ENCODE measurements at places on chromosomes 12 and 14.
A peak's percentile ranks its signal among the peaks of the same experiment; 100 is the strongest.

GRCh38 chr12:12549426-12549825 lies 13.2 kb downstream of the DUSP16 start:
- no peak for DNase-seq

- no peak for DNase-seq
These were observed 22.9 kb downstream of the WNT5B start for GRCh38 chr12:1651946-1652345.

- no peak for DNase-seq
These were observed 74.9 kb downstream of the PAWR start for GRCh38 chr12:79615596-79616560.

DNA sequence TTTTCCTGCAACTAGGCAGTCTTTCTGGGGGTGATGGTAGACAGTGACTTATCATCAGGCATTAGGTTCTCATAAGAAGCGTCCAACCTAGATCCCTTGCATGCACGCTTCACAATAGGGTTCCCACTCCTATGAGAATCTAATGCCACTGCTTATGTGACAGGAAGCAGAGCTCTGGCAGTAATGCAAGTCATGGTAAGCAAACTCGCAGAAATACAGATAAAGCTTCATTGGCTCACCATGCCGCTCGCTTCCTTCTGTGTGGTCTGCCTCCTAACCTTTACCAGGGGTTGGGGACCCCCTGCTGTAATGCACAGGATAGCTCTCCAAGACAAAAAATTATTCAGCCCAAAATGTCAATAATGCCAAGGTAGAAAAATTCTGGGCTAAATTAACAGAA lies 864.2 kb downstream of the TRHDE start:
- DNase-seq, result no peak

- DNase-seq, result no peak
These were observed 40.0 kb upstream of the PNMA1 start for GRCh38 chr14:73753887-73754795.

- DNase-seq, result no peak
These were observed 46.1 kb upstream of the DLK1 start for GRCh38 chr14:100680439-100681051.

DNA sequence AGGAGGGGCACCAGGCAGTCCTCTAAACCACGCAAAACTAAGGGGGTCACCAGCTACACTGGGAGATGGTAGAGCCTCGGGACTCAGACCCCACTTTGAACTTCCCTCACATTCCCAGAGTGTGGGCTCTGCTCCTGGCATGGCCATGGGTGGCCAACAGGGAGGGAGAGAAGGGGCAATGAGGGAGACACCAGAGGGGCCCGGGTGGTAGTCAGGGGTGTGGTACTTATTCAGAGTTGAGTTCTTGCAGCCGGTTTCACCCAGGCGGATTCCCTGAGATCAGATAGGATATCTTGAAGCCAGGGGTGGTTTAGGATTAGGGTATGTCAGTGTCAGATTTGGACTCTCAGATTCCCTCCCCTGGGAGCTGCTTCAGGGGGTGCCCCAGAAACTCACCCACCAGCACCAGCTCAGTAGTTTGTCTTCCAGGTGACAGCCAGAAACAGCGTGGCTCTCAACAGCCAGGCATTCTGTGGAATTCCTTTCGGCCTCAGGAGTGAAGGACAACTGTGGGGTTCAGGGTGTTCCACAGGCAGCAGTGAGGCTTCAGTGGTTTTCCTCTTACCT lies 56.0 kb downstream of the ELK3 start:
- DNase-seq, result no peak

DNA sequence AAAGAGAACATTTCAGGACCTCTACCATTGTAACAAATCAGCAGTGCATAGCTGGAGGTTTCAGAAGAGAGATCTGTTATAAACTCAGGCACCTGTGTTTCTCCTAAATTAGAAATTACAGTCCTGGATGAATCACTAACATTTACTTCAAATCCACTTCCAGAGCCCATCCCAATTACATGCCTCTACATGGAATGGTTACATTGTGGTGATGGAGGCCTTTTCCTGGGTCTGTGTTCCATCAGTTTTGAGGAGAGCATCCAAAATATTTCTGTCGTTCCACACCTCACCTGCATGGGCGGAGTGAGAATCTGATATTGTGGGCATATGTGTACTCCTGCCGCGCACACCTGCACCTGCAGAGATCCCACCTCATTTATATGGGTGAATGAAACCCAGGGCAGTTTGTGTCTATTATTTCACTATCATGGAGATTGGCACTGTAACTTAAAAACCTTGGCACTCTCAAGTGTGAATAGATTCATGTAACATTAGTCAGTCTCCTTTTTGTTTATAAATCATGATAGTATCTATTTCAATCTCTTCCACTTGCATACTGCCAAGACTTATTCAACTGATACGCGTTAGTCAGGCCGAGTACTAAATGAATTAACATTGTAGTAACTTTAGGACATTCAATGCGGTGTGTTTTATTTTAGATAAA lies 215.1 kb upstream of the FAR2 start:
- no peak for DNase-seq

DNA sequence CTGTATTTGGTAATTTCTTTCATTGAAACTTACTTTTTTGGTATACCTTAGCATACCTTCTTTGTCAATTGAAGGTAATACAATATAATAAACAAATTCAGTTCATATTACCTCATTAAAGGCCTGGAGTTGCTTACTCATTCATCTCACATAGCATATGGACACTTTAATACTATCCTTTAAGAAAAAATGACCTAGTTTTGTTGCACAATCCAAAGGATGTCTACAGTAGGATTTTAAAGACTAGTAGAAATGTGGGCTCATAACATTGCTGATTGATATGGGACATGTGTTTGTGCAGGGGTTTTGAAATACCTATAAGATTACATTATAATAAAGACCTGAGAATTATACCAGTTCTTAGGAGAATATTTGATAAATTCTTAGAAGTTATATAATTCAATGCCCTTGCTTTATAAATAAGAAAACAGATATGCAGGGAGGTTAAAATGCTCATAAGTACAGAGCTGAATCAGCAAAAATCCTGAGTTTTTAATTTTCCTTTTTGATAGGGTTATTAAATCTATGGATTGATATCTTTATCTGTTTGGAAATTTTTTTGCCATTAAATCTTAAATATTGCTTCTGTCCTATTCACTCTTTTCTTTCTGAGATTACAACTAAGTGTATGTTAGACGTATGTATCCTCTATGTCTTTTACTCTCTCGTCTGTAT lies 352.1 kb downstream of the ATP23 start:
- no peak for DNase-seq

DNA sequence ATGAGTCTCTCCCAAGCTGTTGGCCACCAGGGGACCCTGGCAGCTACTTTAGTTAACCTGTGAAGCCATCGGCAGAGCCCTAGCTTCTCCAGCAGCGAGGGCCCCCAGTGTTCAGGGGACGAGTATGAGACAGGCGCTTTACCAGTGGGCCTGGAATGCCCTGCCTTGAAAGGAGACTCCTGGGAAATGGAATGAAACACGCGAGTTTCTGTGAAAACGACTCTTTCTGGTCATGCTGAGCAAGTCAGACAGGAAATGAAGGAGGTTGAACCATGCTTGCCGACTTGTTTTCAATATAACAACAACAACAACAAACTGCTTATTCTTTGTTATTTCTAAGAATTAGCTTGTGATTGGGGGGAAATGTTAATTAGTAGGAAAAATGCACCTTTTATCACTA lies 42.9 kb downstream of the SFSWAP start:
- no peak for DNase-seq

DNA sequence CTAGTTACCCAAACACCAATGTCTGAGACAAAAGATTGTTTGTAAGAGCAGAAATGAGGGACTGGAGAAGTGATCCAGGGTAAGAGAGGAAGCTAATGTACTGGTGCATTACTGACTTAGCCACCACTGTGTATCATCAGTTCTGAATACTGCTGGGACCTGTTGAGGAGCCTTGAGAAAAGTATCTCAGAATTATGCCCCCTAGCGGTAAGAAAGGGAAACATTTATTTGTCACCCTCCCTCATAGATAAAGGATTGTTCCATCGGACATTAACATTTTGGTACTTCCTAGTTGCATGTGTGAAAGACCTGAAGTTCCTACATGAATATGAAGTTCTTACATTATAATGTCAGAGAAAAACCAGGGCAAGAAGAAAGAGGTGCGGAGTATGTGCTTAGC lies 612.5 kb downstream of the FSCB start:
- DNase-seq, result no peak

DNA sequence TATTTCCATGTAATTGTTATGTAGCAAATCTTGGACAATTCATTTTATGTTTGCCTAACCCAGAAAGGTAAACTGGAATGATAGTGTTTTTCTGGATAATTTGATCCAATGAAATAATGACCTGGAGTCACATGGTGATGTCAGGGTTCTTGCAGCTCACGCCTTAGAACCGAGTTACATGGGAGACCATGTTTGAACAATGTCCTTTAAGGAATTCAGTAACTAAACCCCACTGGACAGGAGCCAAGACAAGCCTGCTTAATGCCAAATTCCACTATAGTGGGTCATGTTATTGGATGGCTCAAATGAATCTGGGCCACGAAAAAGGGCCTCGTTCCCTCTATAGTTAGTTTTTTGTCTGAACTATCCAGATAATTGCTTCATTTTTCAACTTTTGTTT lies 255.8 kb upstream of the HMGA2 start:
- DNase-seq, result no peak

- no peak for DNase-seq
These were observed 64.5 kb downstream of the AACS start for GRCh38 chr12:125129591-125130255.

- DNase-seq, result no peak
These were observed 1293.1 kb upstream of the USP15 start for GRCh38 chr12:60967128-60967527.

DNA sequence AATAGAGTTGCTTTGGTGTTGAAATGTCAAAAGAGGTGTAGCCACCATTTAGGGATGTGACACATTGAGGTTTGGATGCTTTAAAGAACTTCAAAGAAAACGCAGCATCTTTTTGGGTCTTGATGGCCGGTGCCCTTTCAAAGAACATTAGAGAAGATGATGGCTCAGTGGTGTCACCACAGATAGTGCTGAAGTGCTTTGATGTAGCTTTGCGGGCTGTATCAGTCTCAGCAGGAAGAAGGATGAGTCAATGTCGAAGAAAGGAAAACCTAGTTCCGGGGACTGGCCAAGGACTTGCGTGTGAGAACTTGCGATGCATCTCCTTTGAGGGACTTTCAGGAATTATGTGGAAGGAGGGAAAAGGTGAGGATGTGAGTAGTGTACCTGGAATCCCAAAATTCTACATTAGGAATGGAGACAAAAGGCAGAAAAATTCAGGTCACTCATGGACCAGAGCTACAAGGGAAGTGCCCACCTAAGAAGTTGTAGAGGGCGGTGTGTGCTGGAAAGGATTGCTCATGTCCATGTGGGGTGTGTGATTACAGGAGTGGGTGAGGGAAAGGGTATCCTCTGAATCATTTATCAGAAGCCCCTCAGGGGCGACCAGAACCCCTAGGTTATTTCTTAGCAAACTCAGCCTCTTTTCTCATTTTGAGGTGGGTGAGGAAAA lies 39.7 kb upstream of the GZMB start:
- DNase-seq, result peak; percentile 24

GRCh38 chr12:24378548-24379407 lies 429.3 kb upstream of the SOX5 start:
- no peak for DNase-seq

DNA sequence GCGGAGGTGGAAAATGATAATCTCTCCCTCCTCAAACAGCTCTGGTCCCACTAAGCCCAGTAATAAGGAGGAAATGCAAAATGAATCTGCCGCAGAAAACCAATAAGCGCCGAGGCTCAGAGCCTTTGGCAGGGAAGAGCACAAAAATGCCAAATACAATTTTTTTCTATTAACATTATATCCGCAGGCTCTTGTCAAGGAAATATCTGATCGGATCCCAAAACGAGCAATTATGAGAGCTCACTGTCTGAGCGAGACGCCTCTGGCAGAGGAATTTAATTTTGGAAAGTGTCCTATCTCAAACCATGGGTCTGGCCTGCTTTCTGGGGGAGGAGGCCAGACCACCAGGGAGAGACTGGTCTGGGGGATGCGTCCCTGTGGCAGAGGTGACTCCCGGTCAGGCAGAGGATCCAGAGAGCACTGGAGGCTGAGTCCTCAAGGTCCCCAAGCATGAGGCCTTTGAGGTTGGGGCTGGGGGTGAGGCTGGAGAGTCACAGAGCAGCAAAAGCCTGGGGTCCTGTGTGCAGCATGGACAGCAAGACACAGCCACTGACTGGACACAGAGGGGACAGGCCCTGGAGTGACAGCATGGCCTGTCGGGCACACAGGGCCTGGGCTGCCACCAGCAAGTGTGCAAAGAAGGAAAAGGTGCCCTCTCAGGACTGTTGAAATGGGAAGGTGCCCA lies 342.8 kb upstream of the SFSWAP start:
- no peak for DNase-seq

GRCh38 chr14:84024231-84024820 lies 1505.6 kb upstream of the FLRT2 start:
- no peak for DNase-seq

DNA sequence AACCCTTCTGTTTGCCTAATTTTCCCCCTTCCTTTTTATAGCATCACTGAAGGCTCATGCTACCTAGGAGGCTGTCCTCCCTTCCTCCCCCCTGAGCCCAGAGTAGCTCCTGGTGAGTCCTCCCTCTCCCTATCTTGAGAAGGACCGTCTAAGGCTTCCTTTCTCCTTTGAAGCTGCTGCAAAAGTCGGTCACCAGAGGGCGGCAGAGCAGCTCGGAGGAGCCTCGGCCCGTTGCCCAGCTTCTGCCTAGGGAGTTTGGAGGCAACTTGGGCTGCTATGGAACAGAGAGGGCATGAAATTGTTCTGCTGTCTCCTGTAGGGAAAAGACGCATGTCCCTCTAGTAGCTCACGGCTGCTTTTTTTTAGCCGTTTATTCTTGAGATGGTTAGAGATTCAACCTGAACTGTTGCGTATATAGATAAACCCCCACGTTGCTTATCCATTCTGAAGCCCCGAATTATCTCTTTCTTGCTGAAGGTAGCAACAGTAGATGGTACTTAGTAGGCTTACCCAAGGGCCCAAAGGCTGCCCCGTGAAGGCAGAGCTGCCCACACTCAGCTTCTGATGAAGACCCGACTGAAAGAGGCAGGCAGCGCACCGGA lies 5.7 kb downstream of the WNT5B start:
- DNase-seq, result peak; percentile 45
